ENCODE measurements at places on chromosomes 5 and 9. TPM values are rescaled to one million over a fixed set of nuclear protein-coding genes. Genes with fewer than 3 reads are reported as not detected.

OR13C4 gene
- not detected for total RNA-seq

SYK gene
- not detected for total RNA-seq

PCDHB4 gene
- 0.68 TPM for total RNA-seq

FBP1 gene
- not detected for total RNA-seq

IFNA21 gene
- total RNA-seq: not detected

NMUR2 gene
- total RNA-seq: not detected

STKLD1 gene
- total RNA-seq: 0.79 TPM

DIPK1B gene
- 1.4 TPM for total RNA-seq

APBA1 gene
- 15.2 TPM for total RNA-seq

PCDHA9 gene
- total RNA-seq: 0.06 TPM

ADAMTS12 gene
- total RNA-seq: 5.3 TPM

ANKRD18A gene
- total RNA-seq: 0.13 TPM

TTC23L gene
- total RNA-seq: 0.31 TPM

DOK3 gene
- total RNA-seq: 2.0 TPM

ADAMTSL2 gene
- total RNA-seq: 0.79 TPM

RNF183 gene
- not detected for total RNA-seq

CCL27 gene
- total RNA-seq: not detected

AK8 gene
- 0.40 TPM for total RNA-seq

CKMT2 gene
- total RNA-seq: 2.8 TPM

GFI1B gene
- total RNA-seq: not detected

ADCY2 gene
- total RNA-seq: under 0.01 TPM
